ENCODE measurements at places on chromosomes 11 and 22. TPM values are rescaled to one million over a fixed set of nuclear protein-coding genes. Genes with fewer than 3 reads are reported as not detected.

MRE11 gene
- total RNA-seq: 19.6 TPM

ANKK1 gene
- not detected for total RNA-seq

SLC25A45 gene
- total RNA-seq: 1.0 TPM

ENTHD1 gene
- not detected for total RNA-seq

AIFM3 gene
- 0.17 TPM for total RNA-seq

HARBI1 gene
- 3.7 TPM for total RNA-seq

CEP57 gene
- total RNA-seq: 49.0 TPM

APOL3 gene
- 214 TPM for total RNA-seq

OR52E1 gene
- total RNA-seq: not detected

MS4A6E gene
- not detected for total RNA-seq

CHRM1 gene
- not detected for total RNA-seq

DNA sequence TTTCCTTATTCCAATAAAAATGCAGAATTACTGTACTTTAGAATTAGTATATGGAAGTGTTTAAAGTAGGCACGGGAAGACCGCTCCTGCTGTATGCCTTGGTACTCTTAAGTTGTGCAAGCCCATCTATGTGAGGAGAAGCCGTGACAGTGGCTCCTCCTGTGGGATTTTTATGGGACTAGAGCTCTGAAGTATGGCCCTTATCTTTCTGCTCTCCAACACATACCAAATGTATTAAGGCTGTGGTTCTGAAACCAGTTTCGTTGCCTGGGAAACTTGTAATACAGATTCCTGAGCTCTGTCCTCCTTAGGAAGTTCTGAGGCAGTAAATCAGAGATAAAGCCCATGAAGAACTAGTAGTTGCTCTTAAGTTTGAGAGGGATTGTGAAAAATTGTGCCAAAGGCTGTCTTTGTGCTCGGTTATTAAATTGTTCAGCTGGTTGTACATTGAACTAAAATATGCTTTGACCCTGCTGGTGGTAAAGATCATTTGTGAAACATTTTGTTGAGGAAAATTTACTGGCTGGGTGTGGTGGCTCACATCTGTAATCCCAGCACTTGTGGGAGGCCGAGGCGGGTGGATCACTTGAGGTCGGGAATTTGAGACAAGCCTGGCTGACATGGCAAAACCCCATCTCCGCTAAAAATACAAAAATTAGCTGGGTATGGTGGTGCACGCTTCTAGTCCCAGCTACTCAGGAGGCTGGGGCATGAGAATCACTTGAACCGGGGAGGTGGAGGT lies 29.3 kb downstream of the RTN3 start:
- DNase-seq: peak; percentile 20

- DNase-seq: no peak
Observed at GRCh38 chr11:57427727-57428082, 784 bp upstream of the SLC43A3 start.

- DNase-seq: peak; percentile 82
Observed at GRCh38 chr11:117818041-117818873, 6.3 kb downstream of the FXYD2 start.

- DNase-seq: no peak
Observed at GRCh38 chr11:93219440-93219839, 21.6 kb upstream of the SLC36A4 start.

DNA sequence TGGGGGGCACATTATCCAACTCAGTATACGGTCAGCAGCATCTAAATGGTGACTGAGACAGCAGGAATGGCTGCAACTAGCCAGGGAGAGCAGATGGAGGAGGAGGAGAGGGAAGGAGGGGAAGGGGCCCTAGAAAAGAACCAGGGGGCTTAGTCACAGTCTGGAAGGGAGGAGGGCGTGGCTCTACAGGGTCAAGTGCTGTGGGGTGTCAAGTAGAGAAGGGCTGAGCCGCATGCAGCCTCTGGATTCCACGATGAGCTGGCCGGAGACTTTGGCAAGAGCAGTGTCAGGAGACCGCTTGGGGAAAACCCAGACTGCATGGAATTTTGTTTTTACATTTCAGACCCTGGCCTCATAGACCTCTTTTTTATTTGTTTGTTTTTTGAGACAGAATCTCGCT lies 25.8 kb upstream of the PPFIA1 start:
- DNase-seq: no peak

DNA sequence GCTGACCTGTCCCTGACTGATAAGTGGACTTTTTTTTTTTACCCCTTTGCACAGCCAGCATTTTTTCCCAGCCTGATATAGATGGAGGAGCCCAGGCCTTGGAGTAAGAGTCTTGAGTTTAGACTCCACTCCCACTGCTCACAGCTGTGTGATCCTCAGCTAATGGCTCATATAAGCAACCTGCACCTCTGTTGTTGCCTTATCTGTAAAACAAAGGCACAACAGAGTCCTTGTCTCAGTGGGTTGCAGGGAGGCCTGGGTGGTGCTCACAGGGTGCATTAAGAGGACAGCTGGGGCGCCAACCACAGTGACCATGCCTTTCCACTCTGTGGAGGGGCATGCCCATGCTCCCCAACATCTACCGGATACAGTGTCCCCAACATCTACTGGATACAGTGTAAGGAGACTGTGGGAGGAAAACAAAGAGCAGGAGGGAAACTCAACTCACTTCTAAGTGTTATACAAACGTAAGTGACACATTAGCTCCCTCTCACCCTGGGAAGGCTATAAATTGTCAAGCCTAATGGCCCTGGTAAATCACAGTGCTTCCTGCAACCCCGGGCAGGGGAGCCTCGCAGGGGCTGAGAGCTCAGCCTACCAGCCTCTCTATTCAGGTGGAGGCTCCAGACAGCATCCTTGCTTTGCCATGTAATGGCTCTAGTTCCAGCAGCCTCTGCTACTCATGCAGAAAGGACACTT lies 109.5 kb downstream of the TENM4 start:
- DNase-seq: no peak

- no peak for DNase-seq
Observed at GRCh38 chr11:33575311-33575710, 125.3 kb downstream of the C11orf91 start.

GRCh38 chr11:69601011-69601975 lies 39.7 kb upstream of the CCND1 start:
- DNase-seq: no peak

DNA sequence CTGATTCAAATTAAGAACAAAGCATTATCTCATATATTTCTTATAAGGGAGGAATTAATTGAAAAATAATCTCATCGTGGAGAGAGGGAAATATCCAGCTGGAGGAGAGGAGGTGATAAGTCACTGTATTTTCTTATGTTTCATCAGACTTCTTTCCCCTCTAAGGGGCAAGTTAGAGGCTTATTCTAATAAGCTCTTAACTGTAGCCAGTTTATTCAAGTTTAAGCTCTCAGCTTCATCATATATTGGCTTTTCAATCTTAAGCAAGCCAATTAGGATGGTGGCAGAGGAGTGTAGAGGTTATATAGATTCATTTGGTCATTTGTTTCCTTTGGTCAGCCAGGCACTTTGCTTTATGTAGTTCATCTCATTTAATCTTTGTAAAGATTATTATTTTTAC lies 256.7 kb downstream of the GRM5 start:
- no peak for DNase-seq

DNA sequence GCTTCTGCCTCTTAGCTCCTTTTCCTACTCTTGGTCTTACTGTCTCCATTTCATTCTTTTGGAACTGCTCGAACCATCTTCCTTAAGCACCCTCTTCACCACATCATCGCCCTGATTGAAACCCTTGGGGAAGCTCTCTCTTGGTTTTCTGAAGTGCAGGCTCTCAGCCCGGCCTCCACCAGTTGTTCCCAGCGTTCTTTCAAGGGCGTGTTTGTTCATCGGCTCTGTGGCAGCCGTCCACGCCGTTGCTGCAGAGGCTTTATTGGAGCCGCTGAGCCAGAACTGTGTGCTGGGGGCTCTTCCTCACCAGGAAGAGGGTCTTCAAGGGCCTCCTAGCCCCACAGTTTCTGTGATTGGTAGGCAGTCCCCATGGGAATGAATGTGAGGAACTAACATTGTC lies 214.1 kb downstream of the TBC1D22A start:
- no peak for DNase-seq

DNA sequence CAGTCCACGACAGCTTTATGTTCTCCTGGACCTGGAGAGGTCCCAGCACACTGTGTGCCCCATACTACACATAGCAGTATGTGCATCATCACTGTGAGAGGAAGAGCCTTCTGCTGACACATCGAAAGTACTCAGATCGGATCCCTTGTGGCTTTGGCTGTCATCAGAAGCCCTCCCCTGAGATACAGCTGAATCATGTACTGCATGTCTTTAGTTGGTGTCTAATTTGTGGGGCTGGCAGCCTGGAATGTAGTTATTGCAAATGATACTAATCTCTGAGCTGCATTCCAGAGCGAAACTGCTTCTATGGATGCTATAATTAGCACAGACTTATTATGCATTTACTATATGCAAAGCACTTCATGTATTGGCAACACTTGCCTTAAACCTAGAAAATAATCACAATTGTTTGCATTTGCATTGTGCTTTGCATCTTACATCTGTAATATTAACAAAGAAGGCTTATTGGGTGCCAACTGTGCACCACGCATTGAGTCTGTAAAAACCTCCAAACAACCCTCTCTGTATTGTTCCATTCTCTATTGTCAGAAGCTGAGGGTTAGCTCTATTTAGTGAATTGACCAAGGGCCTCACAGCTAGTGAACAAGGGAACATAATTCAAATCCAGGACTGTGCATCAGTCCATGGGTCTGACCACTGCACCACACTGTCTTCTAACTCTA lies 89.2 kb upstream of the CRTAM start:
- DNase-seq: peak; percentile 60

GRCh38 chr22:39574779-39575551 lies 4.4 kb downstream of the CACNA1I start:
- DNase-seq: peak; percentile 86
